GM12865 (cell line): ENCODE measurements at places on chromosomes 3 and 15.

DNA sequence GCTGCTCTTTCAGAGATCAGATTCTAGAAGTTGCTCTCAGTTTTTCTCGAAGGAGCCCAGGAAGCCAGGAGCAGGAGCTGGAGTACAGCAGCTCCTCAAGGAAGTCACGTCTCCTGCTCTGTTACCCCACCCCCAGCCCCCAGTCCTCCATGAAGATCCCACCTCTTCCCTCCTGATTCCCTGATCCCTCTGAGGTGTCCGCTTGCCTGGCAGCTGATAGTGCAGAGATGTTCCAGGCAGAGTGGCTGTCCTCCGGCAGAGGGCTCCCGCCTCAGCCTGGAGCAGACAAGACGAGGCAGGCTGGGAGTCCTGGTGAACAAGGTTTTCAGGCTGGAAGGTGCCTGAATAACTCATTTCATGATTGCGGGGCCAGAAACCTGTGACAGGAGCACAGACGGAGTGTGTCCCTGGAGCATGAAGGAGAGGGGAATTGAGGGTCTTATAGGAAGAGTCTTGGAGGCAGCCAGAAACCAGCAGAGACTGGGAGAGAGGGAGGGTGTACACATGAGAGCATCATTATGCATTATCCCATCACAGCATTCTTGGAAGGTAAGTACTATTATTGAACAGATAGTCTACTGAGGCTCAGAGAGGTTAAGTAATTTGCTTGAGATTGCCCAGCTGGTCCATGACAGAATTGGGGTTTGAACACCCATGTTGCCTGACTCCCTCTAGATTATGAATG lies 1.2 kb downstream of the HRH1 start:
- DNase-seq: peak; percentile 30

DNA sequence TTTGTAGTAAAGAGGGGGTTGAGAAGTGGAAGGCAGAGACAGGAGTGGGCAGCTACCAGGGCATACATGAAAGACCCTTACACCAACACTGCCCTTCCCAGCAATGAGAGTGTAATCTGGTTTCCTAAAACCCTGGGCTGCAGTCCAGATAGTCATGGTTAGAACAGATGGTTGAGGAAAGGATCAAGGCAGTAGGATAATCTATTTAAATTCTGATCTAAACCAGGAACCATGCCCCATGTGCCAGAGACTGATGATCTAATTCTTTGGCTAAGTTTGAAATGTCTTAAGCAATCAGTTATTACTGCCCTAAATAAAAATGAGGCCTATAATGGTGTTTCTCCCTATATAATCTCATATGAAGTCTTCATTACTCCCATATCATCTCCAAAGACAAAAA lies 59.6 kb downstream of the PRTG start:
- no peak for DNase-seq

- peak; percentile 15 for DNase-seq
Measured at GRCh38 chr3:185460719-185461350, 38.0 kb downstream of the TMEM41A start.

- no peak for DNase-seq
Measured at GRCh38 chr3:17213102-17213501, 328.3 kb downstream of the PLCL2 start.

- no peak for DNase-seq
Measured at GRCh38 chr3:39752019-39752637, 57.3 kb upstream of the MYRIP start.

DNA sequence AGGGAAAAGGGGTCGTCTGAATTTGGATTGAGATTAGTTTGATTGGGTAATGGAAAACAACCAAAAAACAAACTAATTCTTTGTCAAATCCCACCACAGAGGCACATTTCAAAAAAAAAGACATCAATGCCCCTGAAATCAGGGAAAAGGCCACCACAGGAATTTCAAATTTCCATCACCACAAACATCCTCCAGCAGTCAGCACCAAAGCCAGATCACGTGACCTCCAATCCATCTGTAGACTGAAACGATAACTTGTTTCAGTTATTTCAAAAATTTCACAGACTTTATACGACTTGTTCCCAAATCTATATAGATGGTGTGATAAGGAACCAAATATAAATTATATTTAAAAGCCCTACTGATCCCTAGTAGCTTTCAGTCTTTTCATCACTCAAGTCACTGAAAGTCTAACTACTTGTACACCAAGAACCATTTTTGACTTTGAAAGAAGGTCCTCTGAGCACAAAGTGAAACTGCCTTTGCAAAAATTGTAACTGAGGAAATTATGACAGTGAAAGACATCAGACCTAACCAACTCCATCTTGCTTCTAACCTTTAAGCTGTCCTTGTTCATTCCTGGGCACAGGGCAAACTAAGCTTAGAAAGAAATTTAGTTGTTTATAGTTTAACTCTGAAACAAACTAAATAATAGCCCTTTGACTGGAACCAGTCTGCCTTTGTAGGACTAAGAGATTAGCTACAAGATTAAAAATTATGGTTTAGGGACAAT lies 48.1 kb upstream of the PLCL2 start:
- DNase-seq: no peak

DNA sequence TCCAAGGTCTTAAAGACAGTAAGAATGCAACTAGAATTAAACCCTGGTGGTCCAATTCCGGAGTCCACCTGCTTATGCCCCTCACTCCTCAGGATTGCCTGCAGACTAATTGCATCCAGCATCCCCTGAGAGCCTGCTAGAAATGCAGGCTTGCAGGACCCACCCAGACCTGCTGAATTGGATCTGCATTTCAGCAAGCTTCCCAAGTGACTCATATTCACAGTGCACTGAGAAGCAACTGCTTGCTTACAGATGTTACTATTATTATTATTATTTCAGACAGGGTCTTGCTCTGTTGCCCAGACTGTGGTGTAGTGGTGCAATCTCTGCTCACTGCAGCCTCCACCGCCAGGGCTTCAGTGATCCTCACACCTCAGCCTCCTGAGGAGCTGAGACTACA lies 83.5 kb upstream of the VGLL4 start:
- DNase-seq: no peak

DNA sequence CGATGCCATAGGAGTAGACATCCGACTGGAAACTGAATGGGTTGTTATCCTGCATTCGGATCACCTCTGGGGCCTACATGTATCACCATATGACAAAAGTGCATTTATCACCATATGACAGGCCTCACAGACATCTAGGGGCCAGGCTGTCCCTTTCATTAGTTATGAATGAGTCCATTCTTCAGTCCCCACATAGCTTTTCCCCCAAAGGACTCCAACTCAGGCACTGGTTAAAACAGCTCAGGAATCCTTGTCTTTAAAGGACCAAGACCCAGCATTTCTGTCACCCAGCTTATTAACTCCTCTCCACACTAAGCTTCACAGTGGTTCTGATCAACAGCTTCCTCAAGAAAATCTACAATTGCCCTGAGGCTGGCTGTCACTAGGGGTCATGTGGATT lies 28.3 kb downstream of the MKRN2 start:
- no peak for DNase-seq
